ENCODE measurements at places on chromosomes 5 and 9.

- DNase-seq, result no peak
These were observed 462.2 kb downstream of the DIRAS2 start for GRCh38 chr9:90180381-90180780.

- DNase-seq, result no peak
These were observed 4.2 kb downstream of the ARID3C start for GRCh38 chr9:34624475-34625185.

DNA sequence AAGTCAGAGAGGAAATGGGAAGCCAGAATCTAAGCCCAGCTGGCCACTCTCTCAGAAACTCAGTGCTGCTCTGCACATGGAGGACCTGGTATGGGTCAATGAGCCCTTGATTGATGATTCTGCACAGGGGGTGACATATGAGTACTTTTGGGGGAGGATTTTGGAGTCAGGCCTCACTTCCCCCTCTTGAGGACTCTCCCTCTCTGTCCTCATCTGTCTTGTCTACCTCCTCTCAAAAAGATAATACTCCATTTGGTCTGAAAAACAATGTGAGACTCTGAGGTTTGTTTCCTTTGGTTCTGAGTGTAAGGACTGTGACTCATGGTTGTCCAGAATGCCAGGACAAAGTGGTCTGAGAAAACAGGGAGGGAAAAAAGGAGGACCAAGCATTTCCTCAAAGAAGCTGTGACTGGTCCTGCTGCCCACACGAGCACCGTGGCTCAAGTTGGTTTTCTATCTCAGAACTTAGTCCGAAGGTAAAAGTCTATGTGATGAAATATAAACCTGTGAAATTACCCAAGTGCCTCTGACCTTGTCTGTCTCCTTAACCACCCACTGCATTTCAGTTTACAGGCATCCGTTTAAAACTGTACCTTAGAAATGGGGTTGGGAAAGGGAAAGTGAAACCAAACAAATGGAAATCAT is 11.1 kb downstream of the TTC39B start:
- no peak for DNase-seq

- DNase-seq, result no peak
These were observed 160.8 kb upstream of the PAPPA start for GRCh38 chr9:115992834-115993233.

DNA sequence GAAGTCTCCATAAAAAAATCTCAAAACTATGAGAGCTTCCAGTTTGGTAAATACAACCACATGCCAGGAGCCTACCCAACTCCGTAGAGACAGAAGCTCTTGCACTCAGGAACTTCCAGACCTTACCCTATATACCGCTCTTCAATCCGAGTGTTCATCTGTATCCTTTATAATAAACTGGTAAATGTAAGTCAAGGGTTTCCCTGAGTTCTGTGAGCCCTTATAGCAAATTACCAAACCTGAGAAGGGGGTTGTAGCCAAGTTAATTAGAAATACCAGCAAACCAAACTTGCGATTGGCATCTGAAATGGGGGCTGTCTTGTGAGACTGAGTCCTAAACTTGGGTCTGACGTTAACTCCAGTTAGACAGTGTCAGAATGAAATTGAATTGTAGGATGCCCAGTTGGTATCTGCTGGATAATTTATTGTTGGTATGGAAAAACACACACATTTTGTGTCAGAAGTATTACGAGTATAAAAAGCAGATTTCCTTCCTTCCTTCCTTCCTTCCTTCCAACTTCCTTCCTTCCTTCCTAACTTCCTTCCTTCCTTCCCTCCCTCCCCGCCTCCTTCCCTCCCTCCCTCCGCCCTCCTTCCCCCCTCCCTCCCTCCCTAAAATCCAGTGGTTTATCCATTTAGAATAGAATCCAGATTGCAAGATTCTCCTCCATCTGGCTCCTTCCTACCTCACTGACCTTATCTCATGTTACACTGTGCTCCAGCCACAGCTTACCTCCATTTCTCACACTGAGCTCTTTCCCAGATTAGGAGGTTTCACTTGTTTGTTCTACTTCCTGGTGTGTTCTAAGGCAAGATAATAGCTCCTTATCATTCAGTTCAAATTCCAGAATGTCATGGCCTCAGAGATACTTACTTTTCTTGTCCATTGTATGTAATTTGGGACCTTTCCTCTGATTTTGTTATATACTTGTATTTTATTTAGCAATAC is 196.7 kb downstream of the WDR70 start:
- no peak for DNase-seq

Data from memory B cell (primary cell).